ENCODE measurements at places on chromosomes 16 and 17.

GRCh38 chr16:14961405-14962186 is 13.2 kb upstream of the PDXDC1 start:
- DNase-seq: no peak

GRCh38 chr17:56431736-56432135 is 161.8 kb upstream of the NOG start:
- DNase-seq: no peak

DNA sequence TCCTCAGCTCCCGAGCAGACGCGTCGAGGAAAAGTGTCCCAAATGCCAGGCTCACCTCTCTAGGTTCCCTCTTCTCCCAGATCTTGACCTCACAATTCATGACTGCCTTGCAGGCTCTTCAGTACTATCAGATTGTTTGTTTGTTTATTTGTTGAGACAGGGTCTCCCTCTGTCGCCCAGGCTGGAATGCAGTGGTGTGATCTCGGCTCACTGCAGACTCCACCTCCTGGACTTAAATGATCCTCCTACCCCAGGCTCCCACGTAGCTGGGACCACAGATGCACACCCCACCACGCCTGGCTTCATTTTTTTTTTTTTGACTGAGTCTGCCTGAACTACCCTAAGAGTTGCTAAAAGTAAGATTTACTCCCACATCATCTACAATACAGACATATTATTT is 15.9 kb downstream of the TMEM235 start:
- DNase-seq: no peak

GRCh38 chr17:79633154-79633553 is 22.3 kb upstream of the RBFOX3 start:
- no peak for DNase-seq

- no peak for DNase-seq
These were observed 153.2 kb downstream of the KATNIP start for GRCh38 chr16:27703121-27703520.

- peak; percentile 61 for DNase-seq
These were observed 121.5 kb downstream of the STXBP4 start for GRCh38 chr17:55090079-55090492.

Data from NCI-H1436 treated with DMSO at 0.1 percent for 48 hours (cell line).